Tibial nerve (tissue), 4 donors: ENCODE measurements at places on chromosomes 13 and 19. TPM values are rescaled to one million over a fixed set of nuclear protein-coding genes. Genes with fewer than 3 reads are reported as not detected.

DNA sequence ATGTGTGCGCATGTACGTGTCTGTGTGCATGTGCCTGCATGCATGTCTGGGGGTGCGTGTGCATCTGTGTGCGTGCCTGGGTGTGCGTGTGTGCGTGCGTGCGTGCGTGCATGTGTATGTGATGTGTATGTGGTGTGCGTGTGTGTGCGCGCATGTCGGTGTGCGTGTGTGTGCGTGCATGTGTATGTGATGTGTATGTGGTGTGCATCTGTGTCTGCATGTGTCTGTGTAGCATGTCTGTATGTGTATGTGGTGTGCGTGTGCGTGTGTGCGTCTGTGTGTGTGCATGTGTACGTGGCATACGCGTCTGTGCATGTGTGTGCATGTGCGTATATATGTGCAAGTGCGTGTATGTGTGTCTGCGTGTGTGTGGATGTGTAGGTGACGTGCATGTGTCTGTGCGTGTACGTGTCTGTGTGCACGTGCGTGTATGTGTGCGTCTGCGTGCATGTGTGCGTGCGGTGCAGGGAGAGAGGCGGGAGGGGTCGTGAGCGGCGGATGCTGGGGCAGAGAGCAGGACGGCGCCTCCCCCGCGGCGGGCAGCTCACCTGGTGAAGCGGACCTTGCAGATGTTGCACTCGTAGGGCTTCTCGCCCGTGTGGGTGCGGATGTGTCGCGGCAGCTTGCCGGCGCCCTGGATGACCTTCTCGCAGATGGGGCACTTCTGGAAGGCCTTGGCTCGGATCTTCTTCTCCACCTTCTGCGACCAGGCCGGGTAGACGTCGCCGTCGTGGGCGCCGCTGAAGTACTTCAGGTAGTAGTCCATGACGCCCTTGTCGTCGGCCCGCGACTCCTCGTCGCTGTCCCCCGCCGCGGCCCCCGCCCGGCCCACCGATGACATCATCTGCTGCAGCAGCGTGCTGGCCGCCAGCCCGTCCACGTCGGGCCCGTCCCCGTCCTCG, 13.0 kb downstream of the ZBTB7A start:
- H3K27me3 ChIP-seq: no peaks in the 10 kb centered on the region
- H3K36me3 ChIP-seq: peaks cover 70% of the 10 kb centered on the region
- no peak for DNase-seq
- no peak overlapping the region for H3K4me3 ChIP-seq

- no peaks in the 10 kb centered on the region for H3K27me3 ChIP-seq
- H3K4me1 ChIP-seq: no peaks in the 10 kb centered on the region
- no peak for DNase-seq
- no peak overlapping the region for H3K4me3 ChIP-seq
- H3K27ac ChIP-seq: no peak overlapping the region
These were observed 48.3 kb upstream of the C1QTNF9B start for GRCh38 chr13:23945612-23946011.

- H3K4me3 ChIP-seq: no peak overlapping the region
- H3K36me3 ChIP-seq: no peaks in the 10 kb centered on the region
- no peaks in the 10 kb centered on the region for H3K27me3 ChIP-seq
- no peaks in the 10 kb centered on the region for H3K4me1 ChIP-seq
- H3K27ac ChIP-seq: no peak overlapping the region
These were observed 435.6 kb upstream of the SLITRK5 start for GRCh38 chr13:87235621-87236020.

DNA sequence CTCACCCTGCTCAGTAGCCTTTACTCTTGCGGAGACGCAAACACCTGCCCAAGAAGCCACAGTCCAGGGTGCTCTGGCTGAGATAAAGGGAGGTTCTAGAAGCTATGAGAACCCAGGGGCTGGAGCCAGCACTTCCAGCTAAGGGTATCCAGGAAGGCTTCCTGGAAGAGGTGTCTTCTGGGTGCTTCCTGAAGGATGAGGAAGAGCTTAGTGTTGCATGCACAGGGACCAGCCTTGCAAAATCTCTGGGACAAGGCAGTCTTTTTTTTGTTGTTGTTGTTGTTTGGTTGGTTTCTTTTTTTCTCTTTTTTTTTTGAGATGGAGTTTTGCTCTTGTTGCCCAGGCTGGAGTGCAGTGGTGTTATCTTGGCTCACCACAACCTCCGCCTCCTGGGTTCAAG, 20.6 kb downstream of the MYBPC2 start:
- DNase-seq: no peak
- H3K27me3 ChIP-seq: peaks cover 36% of the 10 kb centered on the region
- H3K36me3 ChIP-seq: no peaks in the 10 kb centered on the region
- no peaks in the 10 kb centered on the region for H3K4me1 ChIP-seq

GRCh38 chr13:99389520-99390304, 82.5 kb upstream of the GPR183 start:
- no peaks in the 10 kb centered on the region for H3K36me3 ChIP-seq
- H3K4me1 ChIP-seq: no peaks in the 10 kb centered on the region
- no peak for DNase-seq
- no peak overlapping the region for H3K4me3 ChIP-seq
- H3K27me3 ChIP-seq: no peaks in the 10 kb centered on the region
- H3K27ac ChIP-seq: no peak overlapping the region

ZNF491 gene
- total RNA-seq: 2.6 TPM

DNA sequence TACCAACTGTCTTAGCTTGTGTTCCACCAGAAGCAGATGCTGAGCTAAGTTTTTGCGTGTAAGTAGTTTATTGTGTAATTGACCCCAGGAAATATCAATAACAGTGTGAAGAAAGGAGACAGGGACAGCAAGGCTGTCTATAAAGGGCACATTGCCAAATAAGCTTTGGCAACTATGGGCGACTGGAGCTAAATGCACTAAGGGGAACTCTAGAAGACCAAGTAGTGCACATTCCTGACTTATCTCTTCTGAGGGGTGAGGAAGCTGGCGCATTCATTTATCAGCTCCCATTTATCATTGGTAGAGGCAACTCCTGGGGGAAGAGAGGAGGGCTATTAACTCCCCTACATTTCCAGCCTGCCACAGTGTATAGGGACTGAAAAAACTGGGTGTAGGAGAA, 135.0 kb downstream of the DLEU7 start:
- no peaks in the 10 kb centered on the region for H3K4me1 ChIP-seq

DNA sequence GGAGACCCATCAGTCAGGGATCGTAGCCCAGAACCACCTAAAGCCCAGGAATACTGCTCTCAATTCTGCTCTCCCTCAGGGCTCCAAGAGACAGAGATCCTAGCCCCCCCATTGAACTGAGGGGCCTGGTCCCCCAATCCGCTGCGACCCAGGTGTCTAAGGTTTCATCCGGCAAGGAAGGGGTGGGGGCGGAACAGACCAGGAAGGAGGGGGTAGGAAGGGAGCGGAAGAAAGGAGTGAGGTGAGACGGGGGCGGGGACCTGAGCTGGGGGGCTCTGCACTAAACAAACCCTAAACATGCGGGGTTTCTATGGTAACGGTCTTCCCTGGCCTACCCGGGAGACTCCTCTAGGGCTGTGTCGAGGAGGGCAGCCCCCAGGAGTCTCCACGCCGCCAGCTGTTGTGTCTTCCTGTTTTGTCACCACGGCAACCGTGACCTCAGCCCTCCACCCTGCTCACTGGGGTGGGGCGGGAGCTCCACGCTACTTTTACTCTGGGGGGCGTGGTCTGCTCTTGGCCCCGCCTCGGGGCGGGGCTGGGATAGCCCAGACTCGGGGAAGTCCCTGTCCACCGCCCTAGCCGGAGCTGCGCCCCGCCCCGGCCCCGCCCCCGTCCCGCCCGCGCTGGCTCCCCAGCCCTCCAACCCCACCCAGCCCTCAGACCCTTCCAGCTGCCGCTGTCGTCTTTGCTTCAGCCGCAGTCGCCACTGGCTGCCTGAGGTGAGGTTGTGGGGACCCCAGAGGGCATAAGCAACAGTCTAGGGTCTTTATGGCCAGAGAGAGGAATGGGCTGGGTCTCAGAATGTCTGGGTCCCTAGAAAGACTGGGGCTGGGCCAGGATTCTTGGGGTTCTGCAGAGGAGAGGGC, at the start of gene MYADM:
Gene MYADM (plus strand): TSS at position 659 of the 866 bp plus-strand sequence. CDS start 5,647 bp downstream, outside the sequence.
- H3K4me3 ChIP-seq: peak within 1 kb of the TSS; percentile 70
- peaks cover 60% of the 10 kb centered on the region for H3K4me1 ChIP-seq
- no peaks in the 10 kb centered on the region for H3K36me3 ChIP-seq
- H3K27me3 ChIP-seq: no peaks in the 10 kb centered on the region
- peak within 1 kb of the TSS; percentile 95 for H3K27ac ChIP-seq

DNA sequence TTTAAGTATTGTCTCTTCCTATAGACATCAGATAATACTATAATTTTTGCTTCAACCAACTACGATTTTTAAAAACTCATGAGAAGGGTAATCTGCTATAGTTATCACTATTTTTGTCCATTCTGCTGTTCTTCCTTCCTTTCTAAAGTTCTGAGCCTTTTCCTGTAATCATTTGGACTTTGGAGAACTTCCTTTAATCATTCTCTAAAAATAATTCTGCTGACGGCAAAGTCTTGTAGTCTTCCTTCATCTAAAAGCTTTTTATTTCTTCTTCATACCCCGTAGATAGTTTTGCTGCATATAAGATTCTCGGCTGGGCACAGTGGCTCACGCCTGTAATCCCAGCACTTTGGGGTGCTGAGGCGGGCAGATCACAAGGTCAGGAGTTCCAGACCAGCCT, 5.1 kb upstream of the FCGBP start:
- no peak overlapping the region for H3K27ac ChIP-seq
- H3K36me3 ChIP-seq: no peaks in the 10 kb centered on the region
- no peak for DNase-seq
- H3K4me3 ChIP-seq: no peak overlapping the region
- H3K27me3 ChIP-seq: no peaks in the 10 kb centered on the region
- H3K4me1 ChIP-seq: no peaks in the 10 kb centered on the region

DNA sequence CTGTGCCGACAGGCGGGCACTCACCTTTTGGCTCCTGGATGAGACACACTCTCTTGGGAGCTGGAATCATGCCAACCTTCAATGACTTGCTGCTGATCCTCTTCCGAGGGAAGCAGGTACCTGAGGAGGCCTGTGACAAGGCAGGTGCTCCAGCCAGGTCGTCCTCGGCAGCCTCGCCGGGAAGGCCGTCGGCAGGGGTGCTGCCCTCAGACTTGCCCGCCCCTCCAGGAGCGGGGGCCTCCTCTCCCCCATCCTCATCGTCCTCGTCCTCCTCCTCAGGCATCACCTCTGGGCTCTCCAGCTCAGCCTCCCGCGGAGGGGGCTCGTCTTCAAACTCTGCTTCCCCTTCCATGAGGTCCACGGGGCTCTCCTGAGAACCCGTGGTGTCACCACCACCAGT, 29.2 kb downstream of the SUGP2 start:
- H3K36me3 ChIP-seq: peaks cover 4% of the 10 kb centered on the region
- H3K4me1 ChIP-seq: peaks cover 10% of the 10 kb centered on the region
- no peak overlapping the region for H3K4me3 ChIP-seq
- no peak overlapping the region for H3K27ac ChIP-seq

GJA3 gene
- not detected for total RNA-seq

- no peaks in the 10 kb centered on the region for H3K36me3 ChIP-seq
- no peak overlapping the region for H3K27ac ChIP-seq
- peaks cover 18% of the 10 kb centered on the region for H3K27me3 ChIP-seq
- DNase-seq: no peak
These were observed 1.6 kb upstream of the GRTP1 start for GRCh38 chr13:113365583-113365970.

DNA sequence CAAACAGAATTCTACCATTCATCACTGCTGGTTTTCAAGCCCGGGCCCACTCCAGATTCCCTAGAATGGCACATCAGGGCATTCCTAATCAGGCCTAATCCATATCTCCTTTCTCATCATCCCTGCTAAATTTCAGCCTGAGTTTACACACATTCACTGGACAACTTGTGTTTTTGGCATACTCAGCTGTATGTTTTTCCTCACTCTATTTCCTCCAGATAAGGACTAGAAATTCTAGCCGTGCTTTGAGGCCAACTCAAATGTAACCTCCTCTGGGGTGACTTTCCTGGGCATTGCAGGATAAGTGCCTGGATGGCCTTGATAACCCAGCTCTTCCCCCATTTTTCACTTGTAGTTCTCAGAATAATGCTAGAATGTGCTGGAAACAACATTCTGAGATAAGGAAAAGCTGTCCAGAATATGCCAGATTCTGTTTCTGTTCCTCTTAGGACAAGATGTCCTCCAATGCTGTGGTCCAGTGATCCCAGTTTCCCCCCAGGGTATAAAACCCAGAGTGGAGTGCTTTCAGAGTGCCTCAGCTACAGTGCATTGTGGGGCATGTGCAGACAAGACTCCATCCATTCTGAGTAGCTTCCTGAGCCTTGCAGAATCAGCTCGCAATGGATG, 66.9 kb upstream of the CLDN10 start:
- DNase-seq: no peak
- no peak overlapping the region for H3K27ac ChIP-seq
- no peaks in the 10 kb centered on the region for H3K4me1 ChIP-seq

GJB2 gene
- 3.3 TPM for total RNA-seq

LENG9 gene
- 10.3 TPM for total RNA-seq

PSG7 gene
- not detected for total RNA-seq

HCN2 gene
- total RNA-seq: not detected

ZNF625 gene
- total RNA-seq: 8.1 TPM
